ENCODE measurements at places on chromosomes 13 and 19. TPM values are rescaled to one million over a fixed set of nuclear protein-coding genes. Genes with fewer than 3 reads are reported as not detected.
A peak's percentile ranks its signal among the peaks of the same experiment; 100 is the strongest.

DNA sequence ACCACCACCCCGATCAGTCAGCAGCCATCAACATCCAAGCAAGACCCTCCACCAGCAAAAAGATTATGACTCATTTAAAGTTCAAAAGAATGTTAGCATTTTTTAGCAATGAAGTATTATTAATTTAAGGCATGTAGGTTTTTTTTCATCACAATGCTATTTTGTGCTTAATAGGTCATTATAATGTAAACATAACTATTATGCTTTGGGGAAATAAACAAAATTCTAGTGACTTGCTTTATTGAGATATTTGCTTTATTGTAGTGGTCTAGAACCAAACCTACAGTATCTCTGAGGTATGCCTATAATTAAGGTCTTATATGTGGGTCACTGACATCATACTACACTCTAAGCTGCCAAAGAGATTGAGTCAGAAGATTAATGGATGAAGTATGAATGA lies 20.0 kb downstream of the KLF12 start:
- no peak for DNase-seq
- peaks cover 31% of the 10 kb centered on the region for H3K36me3 ChIP-seq
- no peak overlapping the region for H3K27ac ChIP-seq
- H3K4me3 ChIP-seq, result peak overlapping the region; percentile 13
- no peaks in the 10 kb centered on the region for H3K27me3 ChIP-seq
- H3K4me1 ChIP-seq, result peaks cover 52% of the 10 kb centered on the region

DNA sequence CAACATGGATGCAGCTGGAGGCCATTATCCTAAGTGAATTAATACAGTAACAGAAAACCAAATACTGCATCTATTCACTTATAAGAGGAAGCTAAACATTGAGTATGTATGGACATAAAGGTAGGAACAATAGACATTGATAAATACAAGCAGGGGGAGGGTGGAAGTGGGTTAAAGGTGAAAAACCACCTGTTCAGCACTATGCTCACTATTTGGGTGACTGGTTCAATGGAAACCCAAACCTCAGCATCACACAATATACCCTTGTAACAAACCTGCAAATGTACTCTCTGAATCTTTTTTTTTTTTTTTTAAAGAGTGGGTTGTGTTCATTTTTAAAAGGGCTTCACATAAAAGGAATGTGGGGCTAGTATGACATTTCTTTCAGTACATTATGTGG lies 26.9 kb upstream of the CPB2 start:
- no peak overlapping the region for H3K27ac ChIP-seq
- peaks cover 42% of the 10 kb centered on the region for H3K36me3 ChIP-seq
- H3K4me1 ChIP-seq, result peaks cover 3% of the 10 kb centered on the region

Gene ZIM2
- polyA plus RNA-seq, result not detected

- no peaks in the 10 kb centered on the region for H3K36me3 ChIP-seq
- H3K27me3 ChIP-seq, result peaks cover 10% of the 10 kb centered on the region
- DNase-seq, result no peak
- H3K4me3 ChIP-seq, result no peak overlapping the region
These were observed 411.2 kb downstream of the FGF9 start for GRCh38 chr13:22082030-22082429.

GRCh38 chr19:23978068-23978467 lies 63.4 kb downstream of the ZNF726 start:
- H3K27ac ChIP-seq, result no peak overlapping the region
- H3K27me3 ChIP-seq, result peaks cover 4% of the 10 kb centered on the region
- no peak for DNase-seq
- H3K4me1 ChIP-seq, result no peaks in the 10 kb centered on the region
- H3K4me3 ChIP-seq, result no peak overlapping the region
- H3K36me3 ChIP-seq, result peaks cover 2% of the 10 kb centered on the region

Gene IRGC
- polyA plus RNA-seq, result not detected

- H3K4me1 ChIP-seq, result peaks cover 48% of the 10 kb centered on the region
- peak overlapping the region; percentile 85 for H3K27ac ChIP-seq
- no peaks in the 10 kb centered on the region for H3K27me3 ChIP-seq
- H3K4me3 ChIP-seq, result no peak overlapping the region
These were observed 6.0 kb downstream of the DDX39A start for GRCh38 chr19:14412996-14413692.

DNA sequence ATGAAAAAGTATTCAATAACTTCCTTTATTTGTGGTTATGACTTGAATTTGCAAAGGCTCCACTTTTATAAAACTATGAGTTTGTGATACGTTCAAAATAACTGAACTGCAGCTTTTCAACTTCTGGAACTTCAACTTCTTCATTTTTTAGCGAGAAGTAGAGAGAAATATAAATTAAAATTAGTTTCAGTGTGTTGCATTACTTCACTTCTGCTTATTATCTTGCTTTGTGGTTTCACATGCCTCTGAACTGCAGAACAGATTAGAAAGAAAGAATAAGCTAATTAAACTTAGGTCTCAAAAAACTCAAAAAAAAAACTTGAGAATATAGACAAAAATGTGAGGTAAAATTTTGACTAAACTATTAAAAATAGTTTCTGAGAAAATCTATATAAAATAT lies 1073.4 kb downstream of the PCDH17 start:
- H3K27ac ChIP-seq, result no peak overlapping the region
- no peaks in the 10 kb centered on the region for H3K36me3 ChIP-seq
- no peaks in the 10 kb centered on the region for H3K4me1 ChIP-seq
- H3K27me3 ChIP-seq, result no peaks in the 10 kb centered on the region
- DNase-seq, result no peak

GRCh38 chr19:32824191-32824751 lies 45.3 kb downstream of the SLC7A9 start:
- no peak overlapping the region for H3K27ac ChIP-seq
- no peaks in the 10 kb centered on the region for H3K36me3 ChIP-seq
- peaks cover 16% of the 10 kb centered on the region for H3K27me3 ChIP-seq
- DNase-seq, result no peak

- H3K4me3 ChIP-seq, result no peak overlapping the region
- H3K36me3 ChIP-seq, result no peaks in the 10 kb centered on the region
- no peak for DNase-seq
- H3K4me1 ChIP-seq, result no peaks in the 10 kb centered on the region
- no peaks in the 10 kb centered on the region for H3K27me3 ChIP-seq
These were observed 1355.0 kb downstream of the OLFM4 start for GRCh38 chr13:54383604-54384003.

DNA sequence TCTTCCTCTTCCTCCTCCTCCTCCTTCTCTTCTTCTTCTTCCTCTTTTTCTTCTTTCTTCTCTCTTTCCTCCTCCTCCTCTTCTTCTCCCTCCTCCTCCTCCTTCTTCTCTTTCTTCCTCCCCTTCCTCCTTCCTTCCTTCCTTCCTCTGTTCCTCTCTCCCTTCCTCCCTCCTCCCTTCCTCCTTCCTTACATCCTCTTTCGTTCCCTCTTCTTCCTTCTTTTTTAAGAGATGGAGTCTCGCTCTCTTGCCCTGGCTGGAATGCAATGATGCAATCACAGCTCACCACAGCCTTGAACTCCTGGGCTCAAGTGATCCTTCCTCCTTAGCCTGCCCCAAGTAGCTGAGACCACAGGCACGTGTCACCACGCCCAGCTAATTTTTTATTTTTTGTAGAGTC lies 13.2 kb downstream of the EHD2 start:
- no peak for DNase-seq
- H3K36me3 ChIP-seq, result no peaks in the 10 kb centered on the region
- H3K27ac ChIP-seq, result peak overlapping the region; percentile 69
- no peak overlapping the region for H3K4me3 ChIP-seq
- H3K4me1 ChIP-seq, result peaks cover 16% of the 10 kb centered on the region

Gene ZNF440
- polyA plus RNA-seq, result 3.9 TPM

Gene KLHL1
- polyA plus RNA-seq, result not detected

Gene BEST2
- not detected for polyA plus RNA-seq

DNA sequence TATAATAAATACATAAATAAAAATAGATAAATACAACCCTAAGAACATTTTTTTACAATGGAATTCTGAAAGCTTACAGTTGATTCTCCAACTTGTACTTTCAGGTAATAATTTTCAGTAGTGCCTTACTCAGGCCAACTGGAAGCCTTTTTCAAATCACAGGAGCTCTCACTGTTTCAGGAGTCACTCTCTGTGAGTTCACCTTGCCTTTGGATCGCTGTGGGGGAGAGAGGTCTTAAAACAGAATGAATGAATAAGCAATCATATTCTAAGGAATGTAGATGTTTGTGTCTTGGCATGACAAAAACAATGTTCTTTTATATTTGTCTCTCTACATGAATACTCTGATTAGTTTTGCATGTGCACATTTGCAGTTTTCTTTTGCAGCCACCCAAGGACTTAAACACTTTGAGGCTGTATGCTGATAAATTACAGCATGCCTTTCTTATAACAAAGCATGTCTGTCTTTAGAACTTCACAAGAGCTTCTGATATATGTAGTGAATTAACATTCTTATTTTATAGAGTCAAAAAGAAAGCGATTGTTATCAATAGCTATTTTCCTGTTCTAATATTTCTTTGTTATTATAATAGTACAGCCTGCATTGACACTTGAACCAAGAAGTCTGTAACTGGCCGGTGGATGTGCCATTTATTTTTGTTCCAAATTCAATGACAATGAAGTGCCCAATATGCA lies 1111.5 kb upstream of the ATXN8OS start:
- DNase-seq, result no peak
- H3K4me1 ChIP-seq, result no peaks in the 10 kb centered on the region
- no peaks in the 10 kb centered on the region for H3K27me3 ChIP-seq
- no peak overlapping the region for H3K4me3 ChIP-seq

DNA sequence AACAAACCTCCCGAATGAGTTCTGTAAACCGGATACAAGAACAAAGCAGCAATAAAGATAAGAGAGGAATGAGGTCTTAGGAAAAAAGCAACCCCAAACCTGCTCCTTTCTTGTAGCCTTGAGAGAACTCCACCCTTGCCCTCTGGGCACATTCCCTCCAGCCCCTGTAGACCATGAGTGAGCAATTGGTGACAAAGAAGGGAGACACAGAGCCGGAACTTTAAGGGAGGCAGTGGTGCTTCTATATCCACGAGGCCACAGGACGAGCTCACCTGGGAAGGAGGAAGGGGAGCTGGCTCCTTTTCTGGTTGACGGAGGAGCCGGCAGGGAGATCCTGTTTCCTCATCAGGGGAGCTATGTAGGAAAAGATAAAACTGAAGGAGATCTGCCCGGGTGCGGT lies 13.0 kb downstream of the BRME1 start:
- no peaks in the 10 kb centered on the region for H3K27me3 ChIP-seq
- H3K4me1 ChIP-seq, result no peaks in the 10 kb centered on the region
- no peak for DNase-seq
- H3K4me3 ChIP-seq, result no peak overlapping the region
- H3K36me3 ChIP-seq, result no peaks in the 10 kb centered on the region

DNA sequence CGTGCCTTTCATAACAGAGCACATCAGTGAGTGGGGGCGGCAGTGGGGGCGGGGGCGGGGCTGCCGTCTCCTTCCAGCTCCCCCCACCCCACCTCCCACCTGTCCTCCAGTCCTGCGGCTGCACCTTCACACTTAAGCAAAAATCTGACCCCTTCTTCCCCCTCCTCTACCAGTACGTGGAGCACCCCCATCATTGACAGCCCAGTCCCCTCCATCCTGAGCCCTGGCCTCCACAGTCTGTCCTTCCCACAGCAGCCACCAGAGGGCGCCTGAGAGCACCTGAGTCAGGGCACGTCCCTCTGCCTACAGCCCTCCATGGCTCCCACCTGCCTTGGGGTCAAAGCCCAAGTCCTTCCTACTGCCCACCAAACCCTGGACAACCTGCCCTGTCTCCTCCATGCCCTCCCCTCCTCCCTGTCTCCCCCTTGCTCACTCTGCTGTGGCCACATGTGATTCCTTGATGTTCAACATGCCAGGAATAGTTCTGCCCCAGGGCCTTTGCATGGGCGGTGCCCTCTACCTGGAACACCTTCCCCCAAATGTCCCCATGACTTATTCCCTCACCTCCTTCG lies 4.0 kb downstream of the EBI3 start:
- H3K27me3 ChIP-seq, result no peaks in the 10 kb centered on the region
- DNase-seq, result peak; percentile 40
- no peak overlapping the region for H3K4me3 ChIP-seq
- no peak overlapping the region for H3K27ac ChIP-seq
- H3K36me3 ChIP-seq, result no peaks in the 10 kb centered on the region

GRCh38 chr19:2084993-2085720 lies 11.0 kb downstream of the MOB3A start:
- peak; percentile 98 for DNase-seq
- no peaks in the 10 kb centered on the region for H3K27me3 ChIP-seq

DNA sequence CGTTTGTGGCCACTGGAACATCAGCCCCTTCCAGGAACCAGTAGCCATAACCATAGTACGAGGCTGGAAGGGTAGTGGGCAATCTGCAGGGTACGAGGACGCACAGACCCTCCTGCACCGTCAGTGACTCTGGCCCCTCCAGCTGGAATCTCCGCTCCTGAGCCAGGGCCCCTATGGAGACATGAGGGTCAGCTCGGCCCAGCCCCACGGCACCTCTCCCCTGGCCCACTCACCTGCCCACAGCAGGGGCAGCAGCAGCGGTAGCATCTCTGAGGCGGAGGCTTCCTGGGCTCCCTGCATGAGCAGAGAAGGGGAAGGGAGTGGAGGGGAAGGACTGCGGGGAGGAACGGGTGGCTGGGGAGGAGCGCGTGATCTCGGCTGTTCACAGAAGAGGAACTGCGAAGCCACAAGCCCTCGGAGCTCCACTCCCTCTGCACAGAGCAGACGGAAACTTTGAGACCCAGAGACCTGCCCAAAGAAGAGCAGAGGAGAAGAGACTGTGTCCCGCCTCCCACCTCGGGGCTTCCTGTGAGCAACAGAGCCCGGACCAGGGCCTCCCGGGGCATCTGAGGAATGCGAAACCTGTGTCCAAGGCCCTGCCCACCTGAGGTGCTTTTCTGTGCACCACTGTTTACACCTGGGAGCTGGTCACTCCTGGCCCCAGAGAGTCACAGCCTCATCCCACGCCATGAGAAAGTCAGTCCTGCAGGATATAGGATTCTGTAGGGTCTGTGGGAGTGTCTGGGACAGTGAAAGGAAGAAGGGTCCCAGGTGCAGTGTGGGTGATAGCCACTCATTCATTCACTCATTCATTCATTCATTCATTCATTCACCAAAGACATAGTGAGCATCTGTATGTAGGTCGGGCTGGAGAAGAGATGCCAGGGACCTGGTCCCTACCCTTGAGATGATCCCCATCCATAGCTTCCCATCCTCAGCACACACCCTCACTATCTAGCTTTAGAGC lies at the start of gene SIGLEC6:
Gene SIGLEC6 (minus strand): TSS at position 322 of the 967 bp plus-strand sequence. CDS start 22 bp downstream, at position 300.
- peak within 1 kb of the TSS; percentile 83 for H3K4me3 ChIP-seq
- DNase-seq, result peak; percentile 78
- H3K27ac ChIP-seq, result peak within 1 kb of the TSS; percentile 87
- H3K27me3 ChIP-seq, result peaks cover 5% of the 10 kb centered on the region

GRCh38 chr13:27172495-27172842 lies 858 bp upstream of the USP12 start:
- peak; percentile 51 for DNase-seq
- H3K27me3 ChIP-seq, result no peaks in the 10 kb centered on the region
- H3K4me3 ChIP-seq, result peak overlapping the region; percentile 93
- no peaks in the 10 kb centered on the region for H3K36me3 ChIP-seq
- peaks cover 52% of the 10 kb centered on the region for H3K4me1 ChIP-seq
- H3K27ac ChIP-seq, result peak overlapping the region; percentile 99

Gene RNF113B
- polyA plus RNA-seq, result not detected

Gene KASH5
- polyA plus RNA-seq, result not detected

- H3K4me1 ChIP-seq, result no peaks in the 10 kb centered on the region
- DNase-seq, result no peak
- H3K4me3 ChIP-seq, result no peak overlapping the region
- peaks cover 7% of the 10 kb centered on the region for H3K36me3 ChIP-seq
- H3K27me3 ChIP-seq, result peaks cover 25% of the 10 kb centered on the region
- H3K27ac ChIP-seq, result no peak overlapping the region
These were observed 7.0 kb upstream of the ZNF550 start for GRCh38 chr19:57566396-57567265.

Gene SNRPA
- polyA plus RNA-seq, result 61.6 TPM
